ENCODE measurements at places on chromosomes 16 and 17.

DNA sequence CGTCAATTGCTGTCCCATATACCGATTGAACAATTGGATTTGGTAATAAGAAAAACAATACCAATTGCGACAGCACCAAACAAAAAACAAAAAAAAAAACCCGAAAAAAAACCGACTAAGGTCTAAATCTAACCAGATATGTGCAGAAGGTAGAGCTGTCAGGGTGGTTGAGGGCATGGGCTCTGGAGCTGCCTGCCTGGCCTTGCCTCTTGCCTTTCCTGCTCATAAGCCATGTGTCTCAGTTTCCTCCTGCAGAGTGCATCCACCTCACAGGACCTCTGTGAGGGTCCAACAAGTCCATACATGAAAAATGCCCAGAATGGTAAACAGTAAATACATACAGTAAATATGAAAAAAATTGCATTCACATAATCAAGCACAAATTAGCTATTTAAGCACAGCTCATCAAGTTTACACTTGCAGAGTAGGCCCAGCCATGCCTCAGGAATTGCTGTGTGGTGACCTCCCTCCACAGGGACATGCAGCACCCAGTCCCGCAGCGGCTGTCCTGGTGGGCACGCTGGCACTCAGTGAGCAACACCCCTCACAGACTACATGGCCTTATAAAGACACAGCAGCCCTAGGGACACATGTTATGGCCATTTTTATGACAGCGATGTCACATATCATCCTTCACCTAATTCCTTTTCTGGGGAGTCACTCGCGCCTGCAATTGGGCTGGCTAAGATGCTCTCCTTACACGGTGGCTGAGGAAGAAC is 17.9 kb downstream of the TBC1D28 start:
- no peak for DNase-seq

DNA sequence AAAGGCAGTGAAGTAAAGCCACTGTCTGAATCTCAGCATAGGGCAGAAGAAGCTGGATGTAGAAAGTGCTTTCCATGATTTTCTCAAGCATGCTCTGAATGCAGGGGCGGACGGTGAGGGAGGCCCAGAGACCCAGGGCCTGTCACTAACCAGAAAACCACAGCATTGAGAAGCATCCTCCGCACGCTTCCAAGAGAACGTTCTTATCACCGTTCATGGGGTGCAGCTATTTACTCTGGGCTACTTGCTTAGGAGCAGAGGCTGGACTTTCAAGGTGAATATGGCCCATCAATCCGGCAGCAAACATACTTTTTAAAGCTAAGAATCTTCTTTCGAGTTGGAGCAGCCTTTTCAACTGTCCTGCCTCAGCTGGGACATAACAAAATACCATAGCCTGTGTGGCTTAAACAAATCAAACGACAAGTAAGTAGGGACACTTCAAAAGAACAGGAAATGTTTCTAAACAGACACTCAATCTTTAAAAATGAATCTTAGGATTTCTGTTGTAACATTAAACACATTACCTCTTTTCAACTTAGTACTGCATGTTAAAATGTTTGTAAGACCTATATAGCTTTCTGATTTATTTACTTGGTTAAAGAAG is 46.5 kb upstream of the CDRT4 start:
- no peak for DNase-seq

GRCh38 chr17:14429084-14429483 is 128.2 kb downstream of the HS3ST3B1 start:
- DNase-seq = no peak

DNA sequence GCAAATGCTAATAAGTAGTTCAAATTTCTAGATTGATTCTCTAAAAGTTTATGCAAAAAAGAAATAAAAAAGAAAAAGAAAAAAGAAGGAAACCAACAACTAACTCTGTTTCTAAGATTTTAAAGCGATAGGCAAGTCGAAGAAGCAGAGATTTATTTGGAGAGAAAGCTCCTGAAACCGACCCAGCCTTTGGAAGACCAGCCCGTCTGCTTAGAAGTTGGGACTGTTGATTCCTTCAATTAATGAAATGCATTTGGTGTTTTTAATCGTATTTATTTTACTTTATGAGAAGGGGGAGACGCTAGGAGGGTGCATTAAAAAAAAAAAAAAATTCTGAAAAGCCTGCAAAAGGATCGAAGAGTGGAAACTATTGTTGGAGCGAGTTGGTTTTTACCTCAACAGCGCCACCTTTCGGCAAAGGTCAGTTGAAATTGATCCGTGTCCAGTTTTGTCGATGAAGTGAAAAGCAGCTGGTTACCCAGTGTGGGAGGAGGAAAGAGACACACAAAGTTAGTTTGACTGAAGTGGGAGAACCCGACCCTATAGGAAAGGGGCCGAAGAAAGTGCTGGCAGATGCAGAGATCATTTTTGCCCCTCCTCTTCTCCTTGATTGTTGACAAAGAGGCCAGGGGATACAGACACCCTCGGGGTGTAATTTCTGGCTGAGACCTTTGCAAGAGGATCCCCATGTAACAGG is 1.5 kb upstream of the MAF start:
- peak; percentile 47 for DNase-seq

GRCh38 chr16:49410226-49410625 is 36.6 kb downstream of the C16orf78 start:
- no peak for DNase-seq

DNA sequence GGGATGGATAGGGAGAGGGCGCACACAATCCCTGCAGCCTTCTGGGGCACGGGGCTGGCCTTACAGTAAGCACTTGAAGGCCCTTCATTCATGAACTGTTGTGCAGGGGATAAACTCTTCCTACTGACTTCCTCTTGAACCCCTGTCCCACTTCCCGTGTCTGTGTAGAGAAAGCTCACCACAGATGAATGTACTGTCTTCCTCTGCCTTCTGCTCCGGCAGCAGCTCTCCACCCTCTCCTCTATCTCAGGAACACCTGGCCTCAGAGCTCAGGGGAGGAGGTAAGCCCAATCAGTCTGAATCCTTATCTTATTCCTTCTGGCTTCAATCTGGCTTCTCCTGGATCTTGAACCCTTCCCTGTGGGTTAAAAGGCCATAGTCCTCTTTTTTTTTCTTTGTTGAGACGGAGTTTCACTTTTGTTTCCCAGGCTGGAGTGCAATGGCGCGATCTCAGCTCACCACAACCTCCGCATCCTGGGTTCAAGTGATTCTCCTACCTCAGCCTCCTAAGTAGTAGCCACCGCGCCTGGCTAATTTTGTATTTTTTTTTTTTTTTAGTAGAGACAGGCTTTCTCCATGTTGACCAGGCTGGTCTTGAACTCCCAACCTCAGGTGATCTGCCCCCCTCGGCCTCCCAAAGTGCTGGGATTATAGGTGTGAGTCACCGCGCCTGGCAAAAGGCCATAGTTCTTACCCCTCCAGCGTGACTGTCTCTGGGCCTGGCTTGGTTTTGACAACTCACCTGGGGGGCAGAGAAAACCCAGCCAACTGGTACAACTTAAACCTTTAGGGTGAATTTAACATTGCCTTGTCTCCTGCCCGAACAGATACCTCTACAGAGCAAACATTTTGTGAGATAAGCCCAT is 7.2 kb upstream of the SLC52A1 start:
- DNase-seq = no peak
